Stimulated activated CD8-positive, alpha-beta memory T cell treated with anti-CD3 and anti-CD28 coated beads, Interleukin-4, amount 100 ng/mL, for 4 hours (primary cell): ENCODE measurements at places on chromosomes 2 and 18.

- no peak for DNase-seq
Observed at GRCh38 chr2:130766037-130766436, 10.7 kb downstream of the AMER3 start.

- no peak for DNase-seq
Observed at GRCh38 chr2:26309921-26310320, 36.0 kb upstream of the SELENOI start.

- no peak for DNase-seq
Observed at GRCh38 chr18:12543697-12544096, 114.2 kb downstream of the SPIRE1 start.

GRCh38 chr18:26794230-26795101 lies 71.0 kb downstream of the AQP4 start:
- no peak for DNase-seq

DNA sequence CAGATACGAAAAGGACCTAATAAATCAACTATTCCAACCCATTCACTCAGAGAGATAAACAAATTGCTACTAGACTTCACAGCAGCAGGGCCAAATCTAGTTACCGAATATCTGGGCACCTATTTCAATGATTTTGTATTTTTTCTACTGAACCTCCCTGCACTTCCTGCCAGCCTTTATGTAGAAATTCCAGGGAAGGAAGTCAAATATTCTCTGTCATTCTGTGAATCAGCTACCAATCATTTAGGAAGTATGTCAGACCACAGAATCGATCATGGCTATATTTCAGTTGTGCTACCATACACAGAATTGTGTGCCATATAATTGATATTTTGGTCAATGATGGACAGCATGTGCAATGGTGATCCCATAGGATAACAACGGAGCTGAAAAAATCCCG lies 109.6 kb upstream of the SPOPL start:
- no peak for DNase-seq

GRCh38 chr2:96470636-96471035 lies 34.5 kb downstream of the NEURL3 start:
- peak; percentile 15 for DNase-seq

DNA sequence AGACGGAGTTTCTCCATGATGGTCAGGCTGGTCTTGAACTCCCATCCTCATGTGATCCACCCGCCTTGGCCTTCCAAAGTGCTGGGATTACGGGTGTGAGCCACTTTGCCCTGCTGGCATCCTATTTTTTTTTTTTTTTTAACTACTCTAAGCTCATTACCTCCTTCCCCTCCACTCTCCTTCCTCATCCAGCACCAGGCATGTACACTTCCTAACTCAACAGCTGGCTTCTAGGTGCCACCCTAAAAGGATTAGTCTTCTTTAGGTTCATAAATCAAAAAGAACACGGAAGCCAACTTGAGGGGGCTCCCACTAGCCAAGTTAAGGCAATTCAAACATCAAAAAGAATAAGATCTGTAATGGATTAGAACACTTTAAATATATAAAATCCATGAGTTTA lies 70.6 kb upstream of the TEX51 start:
- DNase-seq: no peak

GRCh38 chr2:129192841-129193253 lies 786.6 kb upstream of the RAB6C start:
- no peak for DNase-seq

DNA sequence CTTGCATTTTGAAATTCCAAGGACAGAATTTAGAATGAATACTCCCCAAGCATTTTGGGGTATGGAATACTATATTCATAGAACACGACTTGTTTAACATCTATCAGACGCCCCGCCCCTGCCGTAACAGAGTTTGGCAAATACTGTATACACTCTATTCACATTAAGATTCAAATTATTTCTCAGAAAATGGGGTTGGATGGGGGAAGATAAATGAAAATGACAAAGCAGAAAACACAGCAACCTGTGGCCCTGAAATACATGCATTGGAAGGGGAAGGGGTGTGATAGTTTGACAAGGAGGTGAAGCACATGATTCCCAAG lies 634.6 kb upstream of the SLC39A10 start:
- no peak for DNase-seq

- no peak for DNase-seq
Observed at GRCh38 chr2:17643031-17643615, 102.6 kb downstream of the VSNL1 start.

- DNase-seq: no peak
Observed at GRCh38 chr2:207312006-207312356, 146.2 kb upstream of the KLF7 start.

DNA sequence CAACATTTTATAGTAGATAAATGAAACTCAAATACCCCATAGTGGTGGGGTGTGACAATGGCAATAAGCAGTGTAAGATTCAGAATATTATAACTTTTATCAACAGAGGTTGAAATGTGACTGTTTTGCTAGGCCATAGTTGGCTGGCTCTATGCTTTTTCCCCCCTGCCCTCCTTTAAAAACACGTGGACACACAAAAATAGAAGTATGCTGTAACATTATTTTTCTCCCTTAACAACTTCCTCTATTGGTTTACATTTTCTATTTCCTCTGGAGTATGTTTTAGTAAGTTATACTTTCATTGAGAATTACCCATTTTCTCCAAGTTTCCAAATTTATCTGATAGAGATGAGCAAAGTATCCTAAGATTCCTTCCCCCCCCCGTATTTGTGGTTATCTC lies 31.1 kb downstream of the NDUFAF7 start:
- DNase-seq: no peak

GRCh38 chr2:16250466-16250865 lies 310.1 kb downstream of the MYCN start:
- no peak for DNase-seq
